ENCODE measurements at places on chromosomes 6 and 20. TPM values are rescaled to one million over a fixed set of nuclear protein-coding genes. Genes with fewer than 3 reads are reported as not detected.
A peak's percentile ranks its signal among the peaks of the same experiment; 100 is the strongest.

DNA sequence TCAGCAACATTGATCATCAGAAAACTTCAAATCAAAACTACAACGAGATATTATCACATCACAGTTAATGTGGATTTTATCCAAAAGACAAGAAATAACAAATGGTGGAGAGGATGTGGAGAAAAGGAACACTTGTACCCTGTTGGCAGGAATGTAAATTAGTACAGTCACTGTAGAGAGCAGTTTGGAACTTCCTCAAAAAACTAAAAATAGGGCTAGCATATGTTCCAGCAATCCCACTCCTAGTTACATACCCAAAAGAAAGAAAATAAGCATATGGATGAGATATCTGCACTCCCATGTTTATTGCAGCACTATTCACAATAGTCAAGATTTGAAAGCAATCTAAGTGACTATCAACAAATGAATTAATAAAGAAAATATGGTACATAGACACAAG, 887.7 kb upstream of the MAN1A1 start:
- no peak for DNase-seq

GRCh38 chr6:143559051-143559660, 47.6 kb upstream of the FUCA2 start:
- no peak for DNase-seq

- no peak for DNase-seq
Observed at GRCh38 chr6:1917626-1918371, 308.1 kb downstream of the FOXC1 start.

DNA sequence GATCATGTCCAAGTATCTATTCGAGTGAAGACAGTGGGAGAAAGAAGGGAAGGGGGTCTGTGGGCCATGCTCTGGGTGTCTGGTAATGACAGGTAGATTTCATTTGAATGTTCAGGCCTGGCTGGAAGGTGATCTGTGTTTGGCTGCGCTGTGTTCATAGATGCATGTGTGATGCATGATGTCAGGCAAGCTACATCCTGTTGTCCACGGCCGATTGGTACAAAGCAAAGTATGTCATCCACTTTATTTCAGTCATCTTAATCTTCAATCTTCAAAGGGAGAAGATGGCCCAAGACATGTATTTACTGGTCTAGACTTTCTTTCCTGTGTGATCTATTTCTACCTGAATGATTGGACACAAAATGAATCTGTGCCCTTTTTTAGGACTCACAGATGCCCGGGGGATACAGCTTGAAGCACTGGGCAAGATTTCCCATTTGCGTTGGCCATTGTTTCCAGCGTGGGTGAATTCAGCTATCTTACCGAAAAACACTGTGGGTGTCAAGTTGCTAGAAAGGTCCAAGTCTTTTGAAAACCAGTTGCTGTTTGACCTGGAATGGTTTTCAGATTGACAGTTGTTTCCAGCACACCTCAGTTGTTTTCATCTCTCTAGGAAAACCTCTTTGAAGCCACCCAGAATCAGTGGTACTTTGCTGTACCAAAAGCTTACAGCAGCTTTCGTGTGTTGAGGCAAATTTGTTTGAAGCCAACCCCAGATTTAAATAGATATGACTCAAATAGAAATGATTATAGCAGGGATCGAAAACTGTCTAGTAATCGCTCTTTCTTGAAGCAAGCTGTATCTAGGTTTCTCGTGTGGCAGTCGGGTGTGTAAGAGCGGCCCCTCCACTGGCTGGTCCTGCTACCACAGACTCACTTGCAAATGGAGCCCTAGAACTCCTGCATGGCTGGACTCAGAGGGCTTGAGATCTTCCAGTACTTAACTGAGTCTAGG, 27.2 kb downstream of the DUSP22 start:
- DNase-seq: peak; percentile 74

DNA sequence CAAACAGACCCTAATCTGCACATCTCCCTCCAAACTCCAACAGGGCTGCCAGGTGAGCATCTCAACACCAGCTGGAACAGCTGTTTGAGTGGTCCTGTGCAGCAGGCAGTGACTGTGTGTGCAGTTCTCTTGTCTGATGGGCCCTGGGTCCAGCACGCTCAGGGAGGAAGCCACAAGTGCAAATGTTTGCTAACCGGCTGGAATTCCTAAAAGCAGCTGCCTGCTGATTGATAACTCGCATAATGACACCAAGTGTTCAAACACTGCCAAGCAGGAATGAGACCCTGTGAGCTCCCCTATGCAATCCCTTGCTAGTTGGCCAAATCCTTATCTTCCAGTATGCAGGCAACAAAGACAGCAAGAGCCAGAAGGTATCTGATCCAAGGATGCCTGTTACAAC, 650.6 kb downstream of the CBLN4 start:
- no peak for DNase-seq

DNA sequence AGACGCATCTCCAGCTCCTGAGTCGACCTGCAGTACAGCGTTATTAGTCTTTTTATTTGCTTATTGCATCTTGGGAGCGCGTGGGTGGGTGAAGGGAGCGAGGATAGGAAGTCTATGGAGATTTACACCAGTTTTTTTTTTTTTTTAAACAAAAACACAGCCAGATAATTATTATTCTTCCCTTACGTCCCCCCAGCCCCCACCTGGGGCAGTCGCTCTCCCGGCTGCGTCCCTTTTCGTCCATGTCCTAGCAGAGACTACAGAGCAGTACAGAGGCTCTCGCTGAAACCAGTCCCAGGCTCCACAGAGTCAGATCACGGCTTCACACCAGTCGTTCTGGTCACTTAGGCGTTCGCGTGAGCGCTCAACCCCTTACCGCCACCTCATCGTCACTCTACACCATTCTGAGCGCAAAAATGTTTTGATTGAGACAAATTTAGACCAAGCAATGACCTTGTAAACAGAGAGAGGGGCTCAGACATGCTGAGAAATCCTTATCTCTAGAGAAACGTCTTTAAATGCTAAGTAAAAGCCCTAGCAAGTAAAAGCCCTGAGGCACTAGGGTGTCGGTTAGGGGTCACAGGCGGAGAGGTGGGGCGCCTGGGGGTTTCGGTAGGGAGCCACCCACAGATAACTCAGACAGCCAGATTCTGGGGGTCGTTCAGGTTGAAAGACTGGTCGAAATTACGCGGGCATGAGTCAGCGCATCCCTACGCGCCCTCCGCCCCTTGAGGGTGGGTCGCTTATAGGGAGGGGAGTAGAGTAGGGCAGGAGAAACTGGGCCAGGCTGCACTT, 975 bp upstream of the PPT2 start:
- no peak for DNase-seq

GRCh38 chr6:145815309-145816274, 997 bp upstream of the FBXO30 start:
- DNase-seq: no peak

- DNase-seq: no peak
Observed at GRCh38 chr20:37096415-37097041, 731 bp upstream of the RBL1 start.

DNA sequence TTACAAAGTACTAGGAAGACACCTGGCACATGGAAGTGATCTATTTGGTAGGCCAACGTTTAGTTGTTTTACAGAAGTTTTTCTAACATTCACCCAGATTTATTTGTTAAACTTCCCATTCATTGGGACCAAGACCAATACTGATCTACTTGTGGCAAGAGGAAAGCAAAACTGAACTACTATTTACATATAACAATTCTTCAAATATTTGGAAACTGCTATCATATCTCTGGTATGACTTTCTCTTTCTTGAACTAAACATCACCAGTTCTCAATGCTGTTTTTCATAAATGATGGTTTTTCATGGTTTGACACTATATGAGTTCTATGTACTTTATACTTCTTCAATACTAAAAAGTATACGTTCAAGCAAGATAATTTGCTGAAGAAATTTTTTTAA, 189.2 kb downstream of the ASCC3 start:
- no peak for DNase-seq

GRCh38 chr6:33693186-33694105, 18.1 kb downstream of the UQCC2 start:
- no peak for DNase-seq

DNA sequence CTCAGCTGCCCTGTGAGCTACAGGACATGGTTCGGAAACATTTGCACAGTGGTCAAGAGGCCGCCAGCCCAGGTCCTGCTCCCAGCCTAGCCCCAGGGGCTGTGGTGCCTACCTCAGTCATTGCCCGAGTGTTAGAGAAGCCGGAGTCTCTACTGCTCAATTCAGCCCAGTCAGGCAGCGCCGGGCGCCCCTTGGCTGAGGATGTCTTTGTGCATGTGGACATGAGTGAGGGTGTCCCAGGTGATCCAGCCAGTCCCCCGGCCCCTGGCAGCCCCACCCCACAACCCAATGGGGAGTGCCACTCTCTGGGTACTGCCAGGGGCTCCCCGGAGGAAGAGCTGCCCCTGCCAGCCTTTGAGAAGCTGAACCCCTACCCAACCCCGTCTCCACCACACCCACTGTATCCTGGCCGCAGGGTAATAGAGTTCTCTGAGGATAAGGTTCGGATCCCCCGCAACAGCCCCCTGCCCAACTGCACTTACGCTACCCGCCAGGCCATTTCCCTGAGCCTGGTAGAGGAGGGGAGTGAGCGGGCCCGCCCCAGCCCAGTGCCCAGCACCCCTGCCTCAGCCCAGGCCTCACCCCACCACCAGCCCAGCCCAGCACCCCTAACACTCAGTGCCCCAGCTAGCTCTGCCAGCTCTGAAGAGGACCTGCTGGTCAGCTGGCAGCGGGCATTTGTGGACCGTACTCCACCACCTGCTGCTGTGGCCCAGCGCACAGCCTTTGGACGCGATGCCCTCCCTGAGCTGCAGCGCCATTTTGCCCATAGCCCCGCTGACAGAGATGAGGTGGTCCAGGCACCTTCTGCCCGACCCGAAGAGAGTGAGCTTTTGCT, 5.2 kb downstream of the LRRC73 start:
- no peak for DNase-seq

DNA sequence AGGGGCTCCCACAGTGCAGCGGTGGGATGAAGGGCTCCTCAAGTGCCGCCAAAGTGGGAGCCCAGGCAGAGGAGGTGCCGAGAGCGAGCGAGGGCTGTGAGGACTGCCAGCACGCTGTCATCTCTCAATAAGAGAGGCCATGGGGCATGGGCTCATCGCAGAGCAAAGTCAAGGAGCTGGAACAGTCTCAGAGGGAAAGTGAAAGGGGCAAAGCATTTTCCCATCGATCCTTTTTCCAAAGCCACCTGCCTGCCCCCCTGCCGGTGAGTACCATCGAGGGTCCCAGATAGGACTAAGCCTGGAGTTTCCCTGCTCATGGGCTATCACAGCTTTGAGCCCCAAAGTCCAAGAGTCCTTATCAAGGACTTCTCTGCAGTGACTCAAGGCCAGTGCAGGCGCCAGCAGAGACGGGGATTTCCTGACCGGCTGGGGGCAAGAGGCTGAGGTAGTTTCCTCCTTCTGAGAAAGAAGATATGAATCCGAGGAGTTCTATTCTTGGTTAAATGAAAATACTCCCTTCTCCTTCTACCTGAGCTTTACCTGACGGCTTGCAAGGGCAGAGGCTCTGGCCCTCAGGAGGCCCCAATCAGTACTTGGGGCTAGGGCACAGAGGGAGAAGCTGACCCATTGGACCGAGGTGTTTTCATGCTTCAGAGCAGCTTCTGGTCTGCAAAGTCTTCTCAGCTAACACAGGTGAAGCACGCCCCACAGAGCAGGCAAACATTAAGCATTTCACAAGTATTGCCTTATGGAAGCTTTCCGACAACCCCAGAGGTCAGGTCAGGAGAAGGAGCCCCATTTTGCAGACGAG, 22.6 kb downstream of the ETV7 start:
- DNase-seq: no peak

DNA sequence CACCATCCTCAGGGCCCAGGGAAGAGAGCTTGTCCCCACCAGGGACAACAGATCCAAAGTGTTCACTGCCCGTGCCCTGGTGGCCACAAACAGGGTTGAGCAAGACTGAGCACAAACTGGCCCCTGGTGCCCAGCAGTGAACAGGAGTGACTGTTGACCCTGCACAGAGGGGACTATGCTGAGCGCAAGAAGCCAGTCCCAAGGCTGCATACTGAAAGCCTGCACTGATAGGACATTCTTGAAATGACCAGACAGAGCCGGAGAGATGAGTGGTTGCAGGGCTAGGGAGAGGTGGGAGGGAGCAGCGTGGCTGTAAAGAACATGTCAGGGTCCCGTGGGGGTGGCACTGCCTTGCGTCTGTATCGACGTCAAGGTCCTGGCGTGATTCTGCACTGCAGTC, 2.9 kb upstream of the FNDC11 start:
- DNase-seq: no peak

GRCh38 chr6:119241111-119241465, 108.5 kb downstream of the MAN1A1 start:
- DNase-seq: no peak

DNA sequence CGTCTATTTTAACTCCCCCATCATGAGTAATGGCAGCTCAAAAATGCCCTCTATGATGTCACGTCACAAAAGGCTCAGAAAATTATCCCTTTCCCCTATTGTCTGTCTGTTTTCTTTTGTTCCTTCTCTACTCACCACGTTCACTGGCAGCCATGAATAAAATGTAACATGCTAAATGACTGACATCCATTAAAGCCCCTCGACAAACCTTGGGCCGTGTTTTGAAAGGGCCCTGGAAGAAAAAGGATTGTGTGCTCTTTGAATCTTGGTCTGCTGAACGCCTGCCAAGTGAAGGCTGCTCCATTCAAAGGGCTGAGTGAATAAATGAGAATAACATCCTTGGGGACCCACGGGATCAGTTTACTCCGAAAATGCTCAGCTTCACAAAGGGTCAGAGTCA, 118.7 kb downstream of the RPS12 start:
- no peak for DNase-seq

- no peak for DNase-seq
Observed at GRCh38 chr6:110656492-110656891, 158.8 kb downstream of the CDK19 start.

The PERP gene
- total RNA-seq: 59.3 TPM

The IP6K3 gene
- total RNA-seq: 16.6 TPM

The DNAH8 gene
- 0.03 TPM for total RNA-seq

The CDH22 gene
- 0.83 TPM for total RNA-seq

The ELOVL5 gene
- 37.6 TPM for total RNA-seq

The KIAA1755 gene
- 7.0 TPM for total RNA-seq

The CDH4 gene
- total RNA-seq: not detected

The SRSF6 gene
- total RNA-seq: 57.4 TPM

The PSMA7 gene
- 198 TPM for total RNA-seq

The CAGE1 gene
- not detected for total RNA-seq

The DIDO1 gene
- total RNA-seq: 38.9 TPM

The ACTL10 gene
- total RNA-seq: 0.46 TPM

Data from cardiac septum (tissue), 1 donor.